Sigmoid colon (tissue), 7 donors: ENCODE measurements at places on chromosomes 5 and 9.

DNA sequence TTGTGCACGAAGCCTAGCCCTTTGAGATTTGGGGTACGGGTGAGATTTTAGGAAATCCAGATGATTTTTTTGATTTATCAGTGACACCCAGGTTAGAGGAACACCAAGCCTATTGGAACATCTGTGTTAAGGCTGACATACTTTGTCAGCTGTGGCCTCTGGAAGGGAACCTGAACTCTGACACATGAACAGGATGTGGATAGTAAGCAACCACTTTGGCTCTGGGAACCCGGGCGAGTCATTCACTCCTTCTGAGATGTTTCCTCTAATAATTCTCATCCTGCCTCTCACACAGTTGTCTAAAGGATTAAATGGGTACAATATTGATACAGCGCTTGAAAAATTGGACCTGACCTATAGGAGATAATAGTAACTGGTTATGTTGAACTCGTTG is 67.8 kb downstream of the FGF1 start:
- DNase-seq = no peak

GRCh38 chr5:55502759-55503158 is 32.0 kb downstream of the PLPP1 start:
- DNase-seq = no peak

DNA sequence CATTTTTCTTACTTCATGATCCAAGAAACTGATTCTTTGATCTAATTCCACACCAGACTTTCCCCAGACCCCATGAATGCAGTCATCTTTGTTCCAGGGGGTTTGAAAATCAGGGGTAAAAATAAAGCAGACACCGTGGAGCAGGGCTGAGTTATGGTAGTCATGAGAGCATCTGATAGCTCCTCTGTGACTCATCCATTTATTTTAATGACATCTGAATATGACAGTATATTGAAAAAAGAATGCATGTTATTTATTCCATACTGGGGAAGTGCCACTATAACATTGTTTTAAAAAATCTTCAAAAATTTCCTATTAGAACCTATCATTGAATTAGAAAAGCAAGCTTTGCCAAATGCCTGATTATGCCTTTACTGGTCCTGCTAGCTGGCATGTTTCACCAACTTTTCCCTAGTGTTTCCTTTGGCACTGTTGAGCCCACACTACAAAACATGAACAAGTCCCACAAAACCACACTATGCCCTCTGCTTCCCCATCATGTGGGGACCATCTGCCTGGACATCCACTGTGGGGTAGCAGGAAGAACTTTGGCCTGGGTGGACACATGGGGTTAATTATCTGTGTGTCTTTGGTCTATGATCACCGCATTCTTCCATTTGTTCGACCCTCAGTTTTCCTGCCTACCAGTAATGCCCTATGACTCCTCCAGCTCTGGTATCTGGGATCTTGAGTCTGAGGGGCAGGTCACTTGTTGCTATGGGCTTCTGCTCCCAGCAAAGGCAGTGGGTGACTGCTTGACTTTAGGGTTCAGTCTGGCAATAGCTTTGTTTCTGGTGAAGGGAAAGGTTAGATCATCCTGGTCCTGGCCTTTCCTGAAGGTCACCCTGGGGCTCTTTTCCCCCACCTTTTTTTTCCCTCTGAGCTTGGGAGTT is 82.7 kb upstream of the PANK3 start:
- DNase-seq = no peak

- no peak for DNase-seq
Measured at GRCh38 chr5:34576891-34577666, 79.0 kb upstream of the RAI14 start.

DNA sequence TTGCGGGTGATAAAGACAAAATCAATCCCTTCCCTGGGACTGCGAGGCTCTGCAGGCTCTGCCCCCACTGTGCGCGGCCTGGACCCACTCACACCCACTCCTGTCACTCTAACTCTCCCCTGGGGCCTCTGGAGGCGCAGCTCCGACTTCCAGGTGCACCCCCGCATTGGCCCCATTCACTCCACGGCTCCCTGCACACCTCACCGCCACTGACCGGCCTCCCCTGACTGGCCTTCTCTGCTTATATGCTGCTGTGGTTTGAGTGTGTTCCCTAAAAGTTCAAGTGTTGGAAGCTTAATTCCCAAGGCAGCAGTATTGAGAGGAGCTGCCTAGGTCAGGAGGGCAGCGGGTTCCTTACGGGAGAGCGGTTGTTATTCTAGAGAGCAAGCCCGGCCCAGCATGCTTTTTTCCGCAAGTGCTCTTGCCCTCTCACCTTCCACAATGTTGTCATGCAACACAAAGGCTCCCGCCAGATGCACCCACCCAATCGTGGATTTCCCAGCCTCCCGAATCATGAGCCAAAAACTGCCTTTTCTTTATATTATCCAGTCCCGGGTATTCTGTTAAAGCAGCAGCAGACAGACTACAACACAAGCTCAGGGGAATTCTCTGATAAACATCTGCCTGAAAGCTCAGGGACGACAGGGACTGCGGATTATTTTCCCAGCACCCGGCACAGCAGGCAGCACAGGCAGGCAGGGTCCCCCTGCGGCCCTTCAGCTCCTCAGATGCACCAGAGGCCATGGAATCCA is 73.5 kb upstream of the LRRTM2 start:
- DNase-seq = peak; percentile 50

GRCh38 chr9:2962471-2963172 is 118.7 kb upstream of the PUM3 start:
- no peak for DNase-seq
